Thymus (tissue), 14 donors: ENCODE measurements at places on chromosomes 11 and 22.

DNA sequence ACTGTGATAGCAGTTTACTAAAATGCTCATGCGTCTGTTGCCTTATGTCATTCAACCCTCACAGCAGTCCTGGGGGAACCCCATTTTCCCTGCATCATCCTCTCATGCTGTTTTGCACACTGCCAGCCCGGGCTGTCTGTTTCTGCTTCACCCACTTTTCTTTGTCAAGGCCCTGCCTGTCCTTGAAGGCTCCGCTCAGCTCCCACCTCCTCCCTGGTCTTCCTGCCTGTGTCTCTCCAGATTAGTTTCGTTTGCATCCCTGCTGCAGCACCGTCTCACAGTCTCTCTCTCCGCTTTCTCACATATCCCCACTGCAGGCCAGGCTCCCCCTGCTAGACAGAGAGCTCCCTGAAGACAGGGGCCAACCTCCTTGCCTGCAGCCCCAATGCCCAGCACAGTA, 29.9 kb downstream of the SERPINH1 start:
- DNase-seq = no peak

DNA sequence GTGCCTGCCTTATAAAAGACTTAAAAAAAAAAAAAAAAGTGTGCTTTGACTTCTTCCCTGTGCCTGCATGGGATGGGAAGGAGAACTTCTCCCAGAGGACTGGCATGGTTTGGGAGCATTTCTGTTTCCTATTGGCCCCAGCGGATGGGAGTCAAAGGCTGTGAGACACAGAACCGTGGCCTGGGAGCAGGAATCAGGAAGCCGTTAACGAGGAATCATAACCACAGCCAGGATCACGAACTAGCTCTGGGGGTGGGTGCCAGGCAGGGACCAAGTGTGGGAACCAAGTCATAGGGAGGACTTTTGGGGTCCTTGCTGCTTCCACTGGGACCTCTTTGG, 526 bp downstream of the C1QTNF6 start:
- DNase-seq = no peak

DNA sequence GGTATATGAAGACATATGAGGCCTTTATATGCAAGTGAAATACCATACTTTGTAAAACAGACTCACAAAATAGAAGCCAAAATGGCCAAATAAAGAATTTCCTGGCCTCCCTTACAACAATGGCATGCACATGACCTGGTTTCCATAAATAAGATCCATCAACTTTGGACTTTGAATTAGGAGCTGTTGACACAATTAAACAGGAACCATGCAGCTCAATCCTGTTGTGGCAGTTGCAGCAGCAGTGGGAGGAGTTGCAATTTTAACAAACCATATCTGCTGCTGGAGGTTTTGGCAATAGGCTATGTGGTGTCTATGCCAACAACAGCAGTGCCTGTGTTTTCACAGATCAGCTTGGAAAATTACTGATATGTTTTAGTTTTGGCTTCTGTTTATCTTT, 818.6 kb downstream of the FAM181B start:
- DNase-seq = no peak

GRCh38 chr22:36134182-36134581, 26.4 kb downstream of the APOL3 start:
- no peak for DNase-seq

DNA sequence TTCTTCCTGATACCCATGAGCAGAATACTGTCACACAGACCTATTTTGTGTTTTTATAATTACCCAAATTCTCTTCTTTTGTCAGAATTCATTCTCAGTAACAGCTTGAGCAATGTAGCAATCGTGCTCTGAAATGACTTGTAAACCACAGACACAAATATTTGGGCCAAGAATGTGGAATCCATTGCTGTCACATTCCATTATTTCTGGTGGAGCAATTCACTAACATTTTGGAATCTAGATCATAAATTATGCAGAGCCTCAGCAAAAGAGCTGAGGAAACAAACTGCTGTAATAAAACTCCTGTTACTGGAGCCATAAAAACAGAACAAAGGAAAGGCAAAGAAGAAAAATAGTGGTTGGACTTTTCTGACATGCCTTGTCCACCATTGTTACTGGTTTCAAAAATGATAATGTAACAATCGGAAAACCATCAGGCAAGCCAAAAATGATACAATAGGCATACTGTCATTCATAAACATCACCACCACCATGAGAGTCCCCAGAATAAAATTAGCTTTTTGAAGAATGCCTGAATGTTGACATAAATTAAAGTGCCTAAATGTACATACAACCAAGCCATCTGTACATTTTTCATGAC, 223.4 kb upstream of the PITPNB start:
- no peak for DNase-seq
